Left lung (tissue), 14 donors: ENCODE measurements at places on chromosomes 4 and X.

- no peak for DNase-seq
Measured at GRCh38 chr4:56425518-56425917, 9.9 kb downstream of the PPAT start.

GRCh38 chrX:139290310-139290709, 240.2 kb upstream of the F9 start:
- DNase-seq, result no peak

DNA sequence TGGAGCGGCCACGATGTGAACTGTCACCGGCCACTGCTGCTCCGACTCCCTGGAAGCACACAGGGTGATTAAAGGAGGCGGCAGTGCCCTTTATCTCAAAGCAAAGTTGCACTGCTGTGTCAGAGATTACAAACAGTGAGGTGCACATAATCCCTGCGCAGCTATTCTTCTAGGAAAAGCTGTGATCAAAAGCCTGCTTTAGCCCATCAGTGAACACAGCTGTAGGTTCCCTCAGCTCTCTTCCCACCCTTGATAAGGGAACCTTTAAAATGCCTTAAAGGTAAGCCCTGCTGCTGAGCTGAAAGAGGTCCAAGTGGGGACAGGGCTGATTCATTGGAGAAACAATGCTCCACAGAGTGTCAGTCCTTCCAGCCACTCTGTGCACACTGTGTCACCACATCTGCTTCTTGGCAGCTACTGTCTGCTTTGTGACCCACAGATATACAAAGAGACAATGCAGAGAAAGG, 127.6 kb downstream of the EIF4E start:
- no peak for DNase-seq

DNA sequence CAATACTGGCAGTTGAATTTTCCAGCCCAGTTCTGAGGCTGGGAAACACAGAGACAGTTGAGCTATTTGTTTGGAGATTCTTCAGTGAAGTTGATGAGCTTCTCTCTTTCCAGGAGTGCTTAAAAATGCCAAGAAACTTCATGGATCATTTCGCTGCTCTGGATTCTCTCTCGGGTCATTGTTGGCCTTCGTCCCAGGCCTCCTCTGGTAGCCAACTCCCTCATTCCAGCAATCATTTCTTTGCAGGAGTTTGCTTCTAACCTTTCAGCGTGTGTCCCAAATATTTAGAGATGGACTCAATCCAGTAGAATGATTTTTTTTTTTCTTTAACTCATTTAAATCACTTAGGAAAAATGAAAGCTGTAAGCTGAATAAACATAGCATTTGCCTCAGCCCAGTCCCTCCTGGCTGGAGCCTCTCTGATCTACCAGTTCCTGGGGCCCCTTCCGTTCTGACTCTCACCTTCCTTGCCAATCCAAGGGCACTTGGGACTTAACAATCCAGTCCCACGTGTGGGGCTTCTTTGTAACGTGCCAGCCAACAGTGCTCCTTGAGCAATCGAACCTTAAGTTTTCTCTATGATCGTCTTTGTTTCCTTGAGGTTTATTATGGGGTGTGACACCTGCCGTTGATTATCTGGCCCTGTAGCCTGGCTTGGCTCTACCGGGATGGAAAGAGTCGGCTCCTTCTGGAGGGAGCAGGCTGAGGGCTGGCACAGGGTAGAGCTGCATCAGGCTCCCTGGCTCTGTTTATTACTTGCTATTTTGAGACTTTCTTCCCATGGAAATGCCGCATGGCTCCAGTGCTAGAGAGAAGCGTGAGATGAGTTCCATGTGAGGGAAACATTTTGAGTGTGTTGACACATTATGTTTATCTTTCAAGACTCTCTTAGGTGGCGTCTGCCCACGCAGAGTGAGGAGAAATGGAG, 80.4 kb upstream of the GPC4 start:
- DNase-seq, result no peak

DNA sequence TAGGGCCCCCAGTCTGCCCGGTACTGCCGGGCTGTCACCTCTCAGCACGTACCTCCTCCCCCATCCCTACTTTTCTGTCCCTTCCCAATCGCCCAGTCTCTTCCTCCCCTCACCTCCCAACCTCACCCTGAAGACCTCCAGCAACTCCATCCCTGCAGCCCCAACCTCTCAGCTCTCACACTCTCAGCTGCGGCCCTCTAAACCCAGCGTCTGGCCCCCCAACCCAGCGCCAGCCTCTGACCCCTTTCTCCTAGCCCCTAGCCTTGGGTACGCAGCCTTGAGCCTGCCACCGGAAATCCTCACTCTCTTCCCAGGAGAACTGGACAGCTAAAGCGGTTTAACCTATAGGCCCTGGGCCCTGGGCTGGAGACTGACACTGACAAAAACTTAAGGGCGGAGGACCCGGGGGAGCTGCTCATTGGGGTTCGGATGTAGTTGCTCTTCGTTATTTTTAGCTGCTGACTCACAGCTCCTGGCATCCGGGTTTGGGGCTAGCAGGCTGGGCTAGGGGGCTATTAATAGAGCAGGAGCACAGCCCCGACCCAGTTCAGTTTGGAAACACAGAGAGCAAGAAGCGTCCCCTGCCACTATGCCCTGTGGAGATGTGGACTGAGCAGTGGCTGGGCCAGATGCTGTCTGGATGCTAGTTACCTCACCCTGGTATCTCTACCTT, 9.6 kb upstream of the DLG3 start:
- no peak for DNase-seq

DNA sequence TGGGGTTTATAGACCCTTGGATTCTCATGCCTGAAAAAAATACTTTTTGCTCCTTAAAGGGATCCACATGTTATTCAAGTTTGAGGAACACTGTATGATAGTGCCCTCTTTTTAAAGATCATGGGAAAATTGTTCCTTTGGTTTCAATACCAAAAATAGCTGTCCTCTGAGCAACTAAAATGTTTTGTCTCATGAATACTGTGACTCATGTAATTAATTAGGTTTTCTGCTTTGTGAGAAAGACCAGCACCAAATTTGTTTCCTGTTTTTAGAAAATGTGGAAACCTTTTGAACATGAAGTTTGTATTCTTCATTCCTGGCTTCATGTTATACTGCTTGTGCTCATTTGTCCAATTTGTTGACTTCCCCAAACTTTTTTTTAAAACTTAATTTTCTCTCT, 127.6 kb upstream of the SH3RF1 start:
- DNase-seq, result no peak

- DNase-seq, result no peak
Measured at GRCh38 chr4:156547439-156547838, 424.2 kb downstream of the PDGFC start.
